ENCODE measurements at places on chromosomes 6 and 20. TPM values are rescaled to one million over a fixed set of nuclear protein-coding genes. Genes with fewer than 3 reads are reported as not detected.

AURKA gene
- total RNA-seq = 130 TPM

TTBK1 gene
- 0.06 TPM for total RNA-seq

KHDC1L gene
- not detected for total RNA-seq

COL19A1 gene
- 0.26 TPM for total RNA-seq

PHF20 gene
- total RNA-seq = 22.7 TPM

SCRT2 gene
- total RNA-seq = not detected

DNA sequence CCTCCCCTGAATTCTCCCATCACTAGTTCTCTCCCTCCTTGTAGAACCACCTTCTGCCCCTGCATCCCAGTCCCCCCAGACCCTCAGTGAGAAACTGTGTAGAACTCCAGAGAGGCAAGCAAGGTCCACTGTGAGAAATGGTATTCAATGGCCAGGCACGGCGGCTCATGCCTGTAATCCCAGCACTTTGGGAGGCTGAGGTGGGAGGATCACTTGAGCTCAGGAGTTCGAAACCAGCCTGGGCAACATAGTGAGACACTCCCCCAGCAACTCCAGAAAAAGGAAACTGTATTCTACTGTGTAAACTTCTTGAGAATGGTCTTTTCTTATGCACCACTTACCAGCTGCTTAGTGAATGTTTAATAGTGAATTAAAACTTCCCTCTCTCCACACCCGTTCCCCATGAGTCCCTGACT lies 8.2 kb upstream of the CD83 start:
- no peak for DNase-seq

DNA sequence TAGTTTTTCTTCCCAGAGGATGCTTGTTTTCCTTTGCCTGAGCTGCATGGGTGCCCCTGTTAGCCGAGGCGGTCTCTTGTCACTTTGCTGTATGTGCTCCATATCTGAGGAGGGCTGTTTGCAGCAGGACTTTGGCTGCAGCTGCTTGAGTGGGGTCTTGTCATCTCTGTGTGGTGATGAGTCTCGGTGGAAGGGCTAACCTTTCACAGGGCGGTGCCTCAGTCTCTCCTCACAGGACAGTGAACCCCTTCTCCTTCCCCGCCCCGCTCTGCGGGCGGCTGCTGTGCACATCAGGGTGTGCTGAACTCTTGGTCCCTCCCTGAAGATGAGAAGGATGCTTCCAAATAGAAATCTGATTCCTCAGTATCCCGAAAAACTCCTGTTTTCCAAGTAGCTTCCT lies 75.1 kb downstream of the SYNJ2 start:
- no peak for DNase-seq

DNA sequence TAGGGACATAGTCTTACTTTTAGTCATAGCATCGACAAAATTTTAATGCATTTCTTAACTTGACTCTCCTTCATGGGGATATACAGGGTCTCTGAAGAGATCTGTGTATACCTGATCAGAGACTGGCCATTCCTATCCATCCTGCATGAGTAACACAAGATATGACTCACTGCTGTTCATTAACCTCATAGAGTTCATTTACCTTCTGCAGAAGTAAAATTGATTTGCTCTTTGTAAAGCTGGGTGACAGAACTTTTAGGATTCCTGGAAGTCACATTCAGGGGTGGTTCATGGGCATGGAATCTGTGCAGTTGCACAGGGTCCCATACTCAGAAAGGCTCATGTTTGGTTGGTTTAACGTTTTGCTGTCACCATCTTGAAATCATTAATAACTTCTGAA lies 53.2 kb downstream of the PDE7B start:
- no peak for DNase-seq

- DNase-seq = no peak
These were observed 60.6 kb upstream of the ASIP start for GRCh38 chr20:34180460-34181120.

GRCh38 chr6:45630801-45631200 lies 253.1 kb upstream of the SUPT3H start:
- no peak for DNase-seq

- DNase-seq = no peak
These were observed 236.6 kb downstream of the PLCB1 start for GRCh38 chr20:8368670-8369069.

DNA sequence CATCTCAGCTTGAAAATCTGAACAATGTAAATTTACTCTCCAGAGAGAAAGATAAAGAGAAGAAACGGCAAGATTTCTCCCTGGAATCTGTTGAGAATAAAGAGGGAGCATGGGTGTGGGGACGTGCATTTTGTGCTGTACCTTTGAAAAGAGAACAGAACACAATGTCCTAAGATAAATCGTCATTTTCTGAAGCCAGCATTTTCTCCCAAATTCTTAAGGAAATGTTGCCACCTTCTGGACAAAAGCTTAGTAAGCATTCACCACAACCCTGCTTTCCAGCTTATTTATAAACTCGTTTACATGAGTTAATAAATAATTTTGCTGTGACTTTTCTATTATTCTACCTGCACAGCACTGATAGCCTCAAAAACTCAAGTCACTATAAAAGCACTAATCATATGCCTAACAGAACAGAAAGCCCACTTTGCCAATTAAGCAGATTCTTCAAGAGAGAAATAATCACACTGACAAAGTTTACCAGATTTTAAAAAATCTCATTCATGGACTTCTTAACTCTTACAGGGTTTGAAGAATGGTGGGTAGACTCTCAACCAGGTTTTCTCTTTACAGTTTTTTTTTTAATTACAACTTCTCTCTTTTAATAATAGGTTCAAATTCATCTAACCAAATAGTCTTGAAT lies 155.8 kb downstream of the MBOAT1 start:
- peak; percentile 41 for DNase-seq

GRCh38 chr6:166774770-166775169 lies 147.7 kb upstream of the RPS6KA2 start:
- DNase-seq = no peak

DNA sequence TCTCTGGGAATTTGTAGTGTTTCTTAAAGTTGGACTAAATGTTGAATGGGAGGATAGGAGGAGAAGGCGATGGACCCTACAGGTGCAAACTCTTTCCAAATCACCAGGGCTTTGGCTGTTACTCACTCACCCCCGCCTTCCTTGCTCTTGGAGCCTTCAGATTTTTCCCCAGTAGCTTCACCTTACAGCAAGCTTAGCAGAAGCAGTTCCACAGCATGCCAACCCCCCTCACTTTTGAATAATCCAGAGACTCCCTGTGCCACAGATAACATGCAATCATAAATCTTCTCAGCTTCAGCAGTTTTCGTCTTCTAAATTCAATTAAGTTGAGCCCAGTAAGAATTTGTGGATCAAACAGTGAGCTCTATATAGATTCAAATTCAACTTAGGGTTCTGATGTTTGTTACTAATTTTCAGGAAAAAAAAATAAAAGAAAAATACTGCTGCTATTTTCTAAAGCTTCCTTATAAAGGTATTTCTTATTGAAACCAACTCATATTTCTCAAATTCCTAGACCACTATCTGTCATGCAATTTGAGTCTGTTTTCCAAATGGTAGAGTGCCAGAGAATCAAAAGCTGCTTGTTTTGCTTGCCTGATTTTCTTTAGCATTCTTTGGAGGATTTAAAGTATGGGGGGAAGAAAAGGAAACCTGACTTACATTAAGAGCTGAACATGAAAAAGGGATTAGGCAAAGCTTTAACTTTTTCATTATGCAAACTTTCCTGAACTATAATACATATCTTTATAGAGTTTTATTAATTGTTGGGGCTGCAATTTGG lies 166.4 kb downstream of the EYA4 start:
- DNase-seq = no peak

GRCh38 chr6:16473184-16473907 lies 235.0 kb downstream of the GMPR start:
- DNase-seq = no peak

DNA sequence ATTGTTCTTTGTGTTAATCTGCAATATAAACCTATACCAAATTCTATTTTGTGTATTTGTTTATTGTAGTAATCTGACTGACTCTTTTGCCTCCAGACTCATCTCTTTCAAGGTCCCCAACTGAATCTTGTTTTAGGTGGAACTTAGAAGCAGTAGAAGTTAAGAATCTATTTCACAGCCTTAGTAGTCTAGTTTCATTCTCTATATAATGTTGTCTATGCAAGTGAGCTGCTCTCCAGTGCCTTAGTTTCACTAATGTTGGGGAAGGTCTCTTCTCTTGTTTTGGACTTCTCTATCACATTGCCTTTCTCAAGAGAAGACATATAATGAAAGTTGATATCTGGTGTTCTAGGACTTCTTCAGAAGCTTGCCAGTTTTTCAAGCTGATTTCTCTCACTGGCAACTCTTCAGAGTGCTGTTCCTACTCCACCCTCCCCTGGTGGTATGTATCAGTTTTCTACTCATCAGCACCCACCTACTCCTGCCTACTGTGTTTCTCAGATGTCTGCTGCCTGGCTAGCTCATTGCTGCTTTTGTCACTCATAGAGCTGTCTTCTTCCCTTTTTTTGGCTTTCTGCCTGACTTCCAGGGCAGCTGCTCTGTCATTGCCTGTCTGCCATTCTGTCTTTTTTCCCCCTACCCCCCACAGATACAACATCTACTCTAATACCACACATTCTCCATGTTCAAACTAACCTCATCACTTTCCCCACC lies 82.1 kb downstream of the PTPRA start:
- peak; percentile 58 for DNase-seq

DNA sequence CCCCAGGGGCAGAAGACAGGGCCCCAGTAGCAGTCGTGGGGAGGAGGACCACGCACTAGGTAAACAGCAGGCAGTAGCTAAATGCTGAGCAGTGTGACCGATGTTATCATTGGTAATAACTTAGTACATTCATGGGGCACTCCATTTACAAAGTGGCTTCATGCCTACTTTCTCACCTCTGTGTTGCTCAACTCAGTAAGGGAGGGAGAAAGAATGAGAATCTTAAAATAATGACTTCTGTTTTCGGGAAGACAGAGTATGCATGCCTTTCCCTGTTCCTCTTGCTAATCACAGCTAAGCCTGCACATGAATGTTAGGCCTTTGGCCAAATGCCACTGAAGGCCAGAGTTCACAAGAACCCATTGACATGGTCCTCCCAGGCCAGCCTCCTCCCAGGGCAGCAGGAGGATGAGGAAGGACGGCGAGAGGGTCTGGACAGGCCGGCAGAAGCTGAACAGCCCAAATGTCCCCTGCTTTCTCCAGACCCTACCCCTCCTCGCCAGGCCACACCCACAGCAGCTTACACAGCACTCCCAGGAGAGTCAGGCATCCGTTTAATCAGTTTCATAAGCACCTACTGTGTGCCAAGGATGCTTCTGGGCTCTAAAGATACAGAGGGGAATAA lies 183.4 kb downstream of the ANKRD60 start:
- no peak for DNase-seq

- peak; percentile 84 for DNase-seq
These were observed 233.0 kb upstream of the PRND start for GRCh38 chr20:4488407-4489339.

GRCh38 chr20:36881888-36882287 lies 6.0 kb downstream of the TLDC2 start:
- no peak for DNase-seq
